GF-D8 (cell line): ENCODE measurements at places on chromosomes 6 and 20.

DNA sequence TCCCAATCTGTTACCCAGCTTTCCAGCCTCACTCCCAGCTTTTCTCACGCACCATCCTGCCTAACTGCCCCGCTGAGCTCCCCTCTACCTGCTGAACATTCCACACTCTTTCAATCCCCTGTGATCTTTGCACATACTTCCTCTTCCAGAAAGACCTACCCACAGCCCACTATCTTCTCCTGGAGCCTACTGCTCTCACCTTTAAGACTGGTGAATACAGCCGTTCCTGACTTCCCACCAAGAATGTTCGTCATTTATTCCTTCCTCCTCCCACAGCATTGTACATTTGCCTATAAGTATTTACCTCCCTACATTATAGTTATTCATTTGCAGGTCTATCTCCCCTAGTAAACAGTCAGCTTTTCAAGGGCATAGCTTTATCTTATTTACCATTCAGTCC is 61.9 kb upstream of the MBOAT1 start:
- no peak for DNase-seq

DNA sequence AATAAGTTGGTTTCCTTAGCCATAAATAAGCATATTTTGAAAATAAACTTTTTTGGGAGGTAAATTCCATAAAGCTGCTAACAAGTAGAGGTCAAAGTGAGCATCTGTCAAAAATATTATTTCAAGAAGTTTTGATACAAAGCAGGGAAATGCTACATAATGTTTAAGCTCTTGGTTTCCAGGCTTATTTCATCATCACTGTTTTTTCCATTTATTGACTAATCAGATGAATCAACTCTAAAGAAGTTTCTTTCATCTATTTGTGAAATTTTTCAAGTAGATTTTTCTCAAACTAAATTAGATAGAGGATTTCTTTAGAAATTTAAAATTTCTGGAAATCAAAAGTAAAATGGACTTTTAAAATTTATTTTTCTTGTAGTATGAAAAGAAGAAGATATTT is 89.5 kb upstream of the TBX18 start:
- DNase-seq = no peak

GRCh38 chr6:139577763-139578604 is 203.5 kb upstream of the CITED2 start:
- no peak for DNase-seq

DNA sequence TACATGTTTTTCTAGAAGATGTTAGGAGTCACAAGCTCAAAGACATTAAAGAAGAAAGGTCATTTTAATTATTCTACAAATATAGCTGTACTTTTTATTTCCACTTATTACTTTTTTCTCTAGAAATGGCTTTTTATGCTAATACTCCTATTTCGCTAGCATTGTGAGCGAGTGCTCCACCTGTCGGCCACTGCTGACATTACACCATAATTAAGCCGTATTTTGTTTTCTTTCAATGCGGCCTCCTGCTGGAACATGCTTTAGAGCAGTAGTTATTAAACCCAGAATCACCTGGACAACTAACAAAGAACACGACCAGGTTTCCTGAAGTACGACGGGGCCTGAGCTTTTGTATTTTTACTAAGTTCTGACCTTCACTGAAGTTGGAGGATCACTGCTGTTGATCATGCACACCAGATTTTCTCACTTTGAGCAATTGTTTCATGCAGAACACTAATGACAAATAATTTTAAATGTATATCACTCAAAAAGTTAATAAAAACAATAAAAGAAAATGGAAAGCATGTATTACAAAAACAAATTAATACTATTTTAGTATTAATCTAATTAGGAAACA is 74.1 kb upstream of the PAK5 start:
- DNase-seq = no peak

DNA sequence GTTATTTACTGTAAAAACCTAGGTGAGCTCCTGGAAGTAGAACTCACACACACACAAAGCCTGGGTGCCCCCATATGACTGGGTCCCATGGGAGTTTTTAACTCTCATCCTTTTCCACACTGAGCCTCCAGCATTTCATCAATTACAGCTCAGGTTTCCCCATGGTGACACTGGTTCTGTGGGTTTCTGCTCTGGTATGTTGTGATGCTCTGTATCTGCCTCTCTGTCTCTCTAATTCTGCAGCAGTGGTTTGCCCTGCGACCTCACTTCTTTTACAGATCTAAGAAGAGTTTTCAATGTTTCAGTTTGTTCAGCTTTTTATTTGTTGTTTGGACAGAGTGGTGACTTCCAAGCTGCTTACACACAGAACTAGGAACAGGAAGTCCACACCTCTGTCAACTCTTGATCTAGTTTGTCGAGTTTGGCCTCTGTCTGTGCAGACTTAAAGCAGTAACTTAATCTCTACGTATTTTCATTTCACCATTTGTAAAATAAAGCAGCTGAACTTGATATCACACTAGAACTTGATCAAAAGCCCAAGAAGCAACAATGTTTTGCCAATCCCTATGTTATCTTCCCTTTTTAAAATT is 554.3 kb downstream of the EPHA7 start:
- DNase-seq = no peak
